NCI-H1417 treated with DMSO at 0.1 percent for 48 hours (cell line): ENCODE measurements at places on chromosomes 13 and 19.

- no peak for DNase-seq
Measured at GRCh38 chr13:21579754-21580316, 24.1 kb downstream of the MICU2 start.

DNA sequence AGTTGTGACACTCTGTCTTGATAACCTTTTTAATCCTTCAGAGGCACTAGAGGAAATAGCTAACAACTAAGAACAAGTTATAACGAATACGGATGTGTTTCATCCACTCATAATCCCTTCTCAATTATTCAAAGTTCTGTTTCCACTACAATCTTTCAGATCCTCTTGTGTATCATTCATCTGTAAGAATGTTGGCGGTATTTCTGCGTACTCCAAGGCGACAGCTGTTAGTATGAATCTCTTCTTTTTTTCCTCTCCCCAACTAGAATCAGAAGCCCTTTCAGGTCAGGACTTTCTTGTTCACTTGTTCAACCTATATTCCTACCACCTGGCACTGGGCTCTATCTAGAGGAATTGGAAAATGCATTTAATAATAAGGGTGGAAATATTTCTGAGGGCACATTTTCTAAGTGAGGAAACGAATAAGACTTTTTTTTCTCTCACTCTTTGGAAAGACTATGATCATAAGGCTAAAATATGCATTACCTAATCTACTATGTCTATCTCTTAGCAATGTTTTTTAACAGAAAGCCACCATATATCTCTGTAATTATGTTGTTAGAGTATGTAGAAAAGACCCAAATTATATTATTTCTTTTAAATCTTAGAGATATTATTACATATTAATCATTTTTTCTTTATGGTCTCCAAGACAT is 492.9 kb downstream of the PCDH20 start:
- no peak for DNase-seq

DNA sequence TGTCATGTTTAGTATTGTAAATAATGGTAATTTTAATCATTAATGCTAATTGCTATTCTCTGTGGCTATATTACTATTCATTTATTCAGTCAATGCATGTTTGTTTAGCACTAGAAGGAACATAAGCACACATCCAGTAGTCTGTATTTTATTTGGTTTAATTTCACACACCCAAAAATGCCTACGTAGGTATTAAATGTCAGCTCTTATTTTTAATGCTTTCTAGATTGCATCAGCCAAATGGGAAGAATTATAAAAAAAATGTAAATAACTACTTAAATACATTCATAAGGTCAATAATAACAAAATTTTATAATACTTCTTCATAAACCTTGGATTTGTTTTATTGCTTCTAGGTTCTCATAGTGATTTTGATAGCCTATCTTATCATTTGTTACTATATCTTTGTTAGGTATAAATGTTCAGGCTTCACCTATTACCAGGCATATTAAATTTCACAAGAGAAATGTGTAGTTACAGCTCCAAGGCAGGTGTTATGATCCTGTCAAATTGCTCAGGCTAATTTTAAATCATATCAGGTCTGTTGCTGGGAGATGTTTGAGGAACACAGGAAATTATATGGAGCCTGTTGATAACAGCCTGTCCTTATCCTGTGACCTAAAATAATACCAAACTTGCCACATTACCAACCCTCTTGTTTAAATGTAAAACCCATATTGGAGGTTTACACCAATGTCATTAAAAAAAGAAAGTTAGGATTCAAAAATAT is 34.4 kb downstream of the ITGBL1 start:
- DNase-seq, result peak; percentile 88

- no peak for DNase-seq
Measured at GRCh38 chr13:52377898-52378297, 28.1 kb downstream of the THSD1 start.

- no peak for DNase-seq
Measured at GRCh38 chr19:33410915-33411401, 37.4 kb downstream of the CEBPG start.

DNA sequence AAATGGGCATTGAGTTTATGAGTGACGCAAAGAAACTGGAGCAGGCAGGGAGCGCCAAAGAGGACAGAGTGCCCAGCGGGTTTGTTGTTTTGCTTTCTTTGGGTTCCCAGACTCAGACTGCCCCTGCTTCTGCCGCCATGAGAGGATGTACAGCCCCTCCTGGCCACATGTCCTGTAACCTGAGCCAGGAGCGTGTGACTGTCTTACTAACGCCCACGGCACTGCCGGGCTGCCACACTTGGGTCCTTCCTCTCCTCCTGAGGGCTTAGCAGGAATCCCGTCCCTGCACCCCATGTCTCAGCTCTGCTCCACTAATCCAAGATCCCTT is 80.5 kb downstream of the GPR12 start:
- no peak for DNase-seq

GRCh38 chr19:55228015-55228391 is 560 bp downstream of the TMEM86B start:
- no peak for DNase-seq

GRCh38 chr13:32125221-32125689 is 93.7 kb downstream of the FRY start:
- DNase-seq, result no peak

DNA sequence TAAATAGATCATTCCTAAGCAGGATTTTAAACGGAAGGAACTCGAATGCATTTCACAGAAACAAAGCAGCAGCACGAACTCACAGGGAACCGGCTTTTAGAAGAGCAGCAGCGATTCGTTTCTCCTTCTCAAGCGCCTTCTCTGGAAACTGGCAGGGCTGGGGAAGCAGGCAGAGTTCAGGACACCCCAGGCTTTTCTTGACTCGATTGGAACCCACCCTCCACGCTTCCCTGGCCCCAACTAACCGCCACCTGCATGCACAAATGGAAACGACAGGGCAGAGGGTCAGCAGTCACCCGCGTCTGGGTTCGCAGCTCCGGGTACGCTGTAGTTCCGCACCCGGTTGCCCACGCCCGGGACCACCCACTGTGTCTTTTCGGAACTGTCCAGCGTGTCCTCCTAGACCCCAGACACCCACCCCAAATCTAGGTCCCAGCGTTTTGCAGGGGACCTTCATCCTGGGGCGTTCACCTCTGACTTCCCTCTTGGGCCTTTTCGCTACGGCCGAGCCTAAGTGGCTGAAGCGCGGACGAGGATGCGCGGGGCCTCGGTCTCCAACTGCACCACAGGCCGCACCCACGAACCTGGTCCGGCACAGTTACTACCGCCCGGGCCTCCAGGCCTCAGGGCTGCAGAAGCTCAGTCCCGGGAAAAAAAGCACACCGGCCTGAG is 500 bp downstream of the ZFP30 start:
- no peak for DNase-seq

GRCh38 chr19:17484520-17485185 is 14.3 kb downstream of the SLC27A1 start:
- DNase-seq, result no peak

DNA sequence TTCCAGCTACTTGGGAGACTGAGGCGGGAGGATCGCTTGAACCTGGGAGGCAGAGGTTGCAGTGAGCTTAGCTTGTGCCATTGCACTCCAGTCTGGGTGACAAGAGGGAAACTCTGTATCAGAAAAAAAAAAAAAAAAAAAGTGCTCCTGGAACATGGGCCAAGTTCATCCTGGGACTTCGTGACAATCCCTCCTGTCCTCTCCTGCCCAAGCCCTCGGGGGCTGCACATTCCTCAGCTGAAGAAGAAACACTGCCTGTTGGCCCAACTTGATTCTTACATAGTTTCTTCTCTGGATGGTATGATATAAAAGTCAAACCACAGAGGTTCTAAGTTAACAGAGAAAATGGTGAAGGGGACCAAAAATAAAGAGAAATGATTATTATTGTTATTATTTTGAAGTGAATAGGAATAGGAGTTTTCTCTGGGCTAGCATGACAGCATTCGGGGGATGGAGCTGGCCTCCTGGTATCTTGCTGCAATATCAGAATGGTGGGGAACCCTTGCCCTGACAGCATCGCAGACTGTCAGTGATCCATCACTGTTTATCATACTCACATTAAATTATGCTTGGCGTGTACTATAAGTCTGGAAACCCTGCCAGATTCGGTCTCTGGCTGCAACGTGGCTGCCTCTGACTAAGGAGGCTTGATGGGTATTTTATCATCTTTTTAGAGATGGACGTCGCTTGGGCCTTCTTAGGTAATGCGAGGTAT is 113.7 kb upstream of the OXGR1 start:
- DNase-seq, result no peak

- no peak for DNase-seq
Measured at GRCh38 chr13:112688560-112689302, 1.1 kb upstream of the ATP11A start.

- DNase-seq, result no peak
Measured at GRCh38 chr13:112972867-112973576, 4.0 kb downstream of the MCF2L start.

DNA sequence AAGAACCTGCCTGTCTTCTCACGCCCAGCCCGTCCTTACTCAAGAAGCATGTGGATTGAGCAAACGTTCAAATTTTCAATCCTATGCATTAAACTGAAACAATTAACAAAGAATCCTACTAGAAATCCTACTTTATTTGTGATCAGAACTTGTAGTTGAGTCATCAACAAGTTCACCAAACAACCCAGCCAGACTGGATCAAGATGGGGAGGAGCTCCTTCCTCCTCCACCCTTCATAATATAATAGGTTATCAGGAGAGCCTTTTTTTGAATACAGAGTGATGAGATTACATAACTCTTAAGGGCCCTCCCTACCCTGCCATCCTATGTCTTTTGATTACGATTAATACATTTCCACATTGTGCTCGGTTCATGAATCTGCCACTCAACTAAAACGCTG is 32.7 kb downstream of the SOX21 start:
- no peak for DNase-seq
